ENCODE measurements at places on chromosomes 3 and 15.

GRCh38 chr15:37695719-37696118, 238.7 kb upstream of the TMCO5A start:
- DNase-seq = no peak

GRCh38 chr15:27081676-27082418, 110.9 kb downstream of the GABRG3 start:
- no peak for DNase-seq

- no peak for DNase-seq
Observed at GRCh38 chr3:12175844-12176453, 17.2 kb upstream of the TIMP4 start.

DNA sequence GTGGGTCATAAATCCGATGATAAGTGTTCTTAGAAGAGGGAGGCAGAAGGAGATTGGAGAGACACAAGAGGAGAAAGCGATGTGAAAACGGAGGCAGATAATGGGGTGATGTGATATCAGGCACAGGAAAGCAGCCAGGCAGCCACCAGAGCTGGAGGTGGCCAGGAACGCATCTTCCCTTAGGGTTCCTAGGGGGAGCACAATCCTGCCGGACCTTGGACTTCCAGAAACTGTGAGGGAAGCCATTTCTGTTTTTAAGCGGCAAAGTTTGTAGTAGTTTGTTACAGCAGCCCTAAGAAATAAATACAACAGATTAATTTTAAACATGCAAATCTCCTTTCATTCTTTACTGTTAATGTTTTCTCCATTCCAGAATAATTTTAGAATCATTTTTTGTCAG, 259.9 kb upstream of the TMC3 start:
- DNase-seq = no peak

GRCh38 chr3:31724651-31725050, 191.9 kb downstream of the STT3B start:
- no peak for DNase-seq

DNA sequence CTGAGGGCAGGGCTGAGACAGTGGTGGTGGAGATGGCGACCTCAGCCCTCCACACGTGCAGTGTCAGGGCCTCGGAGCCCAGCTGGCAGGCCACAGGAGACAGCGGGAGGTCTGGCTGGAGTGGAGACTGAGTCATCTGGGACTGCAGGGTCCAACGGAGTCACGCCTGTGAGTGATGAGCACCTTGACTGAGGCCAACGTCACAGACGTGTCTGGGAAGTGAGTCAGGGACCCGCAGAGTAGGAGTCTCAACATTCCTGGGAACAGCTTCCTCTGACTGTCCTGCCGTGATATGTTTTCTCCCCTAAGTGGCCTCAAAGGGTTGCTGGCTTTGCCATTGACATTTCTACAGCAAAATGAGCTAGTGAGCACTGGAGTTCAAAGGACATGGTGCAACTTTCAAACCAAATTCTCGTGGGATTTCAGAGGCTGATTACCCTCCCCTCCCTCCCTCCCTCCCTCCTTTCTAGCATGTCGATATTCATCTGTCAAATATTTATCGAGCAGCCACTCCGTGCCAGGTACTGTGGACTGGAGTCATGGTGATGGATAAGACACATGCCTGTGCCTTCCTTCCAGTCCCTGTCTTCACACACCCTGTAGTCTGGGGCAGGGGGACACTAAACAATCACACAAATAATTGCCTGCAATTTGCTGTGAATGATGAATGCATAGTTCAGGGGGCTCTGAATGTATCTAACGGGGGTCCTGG, 53.3 kb upstream of the AMOTL2 start:
- no peak for DNase-seq

DNA sequence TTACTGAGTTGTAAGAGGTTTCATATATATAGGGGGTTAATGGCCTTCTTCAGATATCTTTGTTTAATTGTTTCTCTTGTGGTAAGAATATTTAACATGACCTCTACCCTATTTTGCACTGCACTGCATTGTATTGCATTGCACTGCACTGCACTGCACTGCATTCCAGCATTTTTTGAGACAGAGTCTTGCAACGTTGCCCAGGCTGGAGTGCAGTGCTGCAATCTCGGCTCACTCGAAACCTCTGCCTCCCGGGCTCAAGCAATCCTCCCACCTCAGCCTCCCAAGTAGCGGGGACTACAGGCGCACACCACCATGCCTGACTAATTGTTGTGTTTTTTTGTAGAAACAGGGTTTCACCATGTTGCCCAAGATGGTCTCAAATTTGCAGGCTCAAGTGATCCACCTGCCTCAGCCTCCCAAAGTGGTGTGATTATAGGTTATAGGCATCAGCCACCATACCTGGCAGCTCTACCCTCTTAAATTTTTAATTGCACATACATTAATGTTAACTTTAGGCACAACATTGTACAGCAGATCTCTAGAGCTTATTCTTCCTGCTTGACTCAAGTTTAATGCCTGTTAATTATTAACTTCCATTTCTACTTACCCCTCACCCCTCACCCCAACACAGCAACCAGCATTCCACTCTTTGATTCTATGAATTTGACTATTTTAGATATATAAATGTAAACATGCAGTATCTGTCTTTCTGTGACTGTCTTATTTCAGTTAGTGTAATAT, 38.4 kb downstream of the NEDD4 start:
- no peak for DNase-seq

DNA sequence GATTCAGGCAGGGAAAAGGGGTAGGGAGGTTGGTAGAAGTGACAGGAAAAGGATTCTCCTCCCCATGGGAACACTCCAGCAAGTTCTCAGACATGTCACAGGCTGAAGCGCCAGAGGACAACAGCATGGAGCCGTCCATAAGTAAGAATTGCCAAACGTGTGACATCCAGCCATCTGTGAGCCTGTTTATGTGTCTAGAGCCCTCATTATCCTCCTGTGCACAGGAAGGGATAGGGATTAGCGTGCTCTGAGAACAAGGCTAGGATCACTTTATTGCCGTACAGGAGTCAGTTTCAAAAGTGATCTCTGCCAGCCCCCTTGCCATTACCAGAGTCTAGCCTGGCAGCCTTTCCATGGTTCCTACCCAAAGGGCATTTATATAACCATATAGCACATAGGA, 549.5 kb downstream of the NTRK3 start:
- DNase-seq = no peak

DNA sequence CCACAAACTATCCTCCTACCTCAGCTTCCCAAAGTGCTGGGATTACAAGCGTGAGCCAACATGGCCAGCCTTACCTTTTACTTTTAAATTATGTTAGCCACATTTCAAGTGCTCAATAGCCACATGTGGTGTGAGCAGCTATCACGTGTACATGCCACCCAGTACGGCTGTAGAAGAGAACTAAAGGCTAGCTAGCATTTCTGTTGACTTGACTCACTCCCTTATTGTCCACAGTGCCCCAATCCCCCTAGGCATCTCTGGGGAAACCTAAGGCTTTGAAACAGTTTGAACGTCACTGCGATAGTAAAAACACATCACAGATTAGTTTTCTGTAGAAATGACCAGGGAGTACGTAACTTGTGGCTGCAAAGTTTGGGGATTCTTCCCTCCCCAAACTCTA, 12.0 kb downstream of the C15orf40 start:
- DNase-seq = no peak

GRCh38 chr3:169541528-169541927, 122.0 kb downstream of the MECOM start:
- no peak for DNase-seq

GRCh38 chr3:195001961-195002861, 268.7 kb downstream of the XXYLT1 start:
- peak; percentile 41 for DNase-seq

- no peak for DNase-seq
Observed at GRCh38 chr3:61141227-61141626, 110.0 kb downstream of the FHIT start.

DNA sequence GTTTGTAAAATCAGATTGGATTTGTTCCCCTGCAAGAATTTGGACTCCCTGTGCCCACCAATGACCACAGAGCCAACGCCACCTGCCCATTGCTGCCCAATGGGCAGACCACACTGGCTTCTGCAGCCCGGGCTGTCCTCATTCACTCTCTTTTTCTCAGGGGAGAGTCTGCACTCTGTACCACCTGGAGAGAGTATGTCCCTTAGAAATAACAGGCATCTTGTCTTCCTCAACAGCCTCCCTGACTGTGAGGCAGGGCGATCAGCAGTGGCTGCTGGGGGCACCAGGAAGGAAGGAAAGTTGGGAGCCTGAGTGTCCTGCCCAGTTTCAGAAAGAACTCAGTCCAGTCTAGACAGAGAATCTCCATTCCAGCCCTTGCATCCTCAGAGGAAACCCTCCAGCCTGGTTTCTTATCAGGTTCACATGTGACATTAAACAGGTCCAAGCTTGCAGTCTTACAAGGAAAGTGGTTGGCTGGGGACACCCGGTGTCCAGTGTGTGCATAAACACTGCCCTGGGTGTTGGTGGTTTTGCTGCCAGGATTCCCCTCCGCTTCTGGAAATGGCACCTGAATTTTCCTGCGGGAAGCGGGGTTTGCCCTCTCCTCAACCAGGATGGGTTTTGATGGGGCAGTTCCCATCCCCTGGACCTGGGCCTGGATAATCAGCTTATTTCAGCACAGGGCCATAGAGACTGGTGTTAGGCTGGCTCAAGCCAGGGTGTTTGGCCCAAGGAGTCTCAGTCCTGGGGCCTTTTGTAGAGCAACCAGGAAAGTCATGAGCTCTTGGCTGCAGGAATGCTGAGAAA, 37.2 kb downstream of the SSUH2 start:
- no peak for DNase-seq

GRCh38 chr3:75140904-75141615, 523.1 kb upstream of the FRG2C start:
- no peak for DNase-seq

DNA sequence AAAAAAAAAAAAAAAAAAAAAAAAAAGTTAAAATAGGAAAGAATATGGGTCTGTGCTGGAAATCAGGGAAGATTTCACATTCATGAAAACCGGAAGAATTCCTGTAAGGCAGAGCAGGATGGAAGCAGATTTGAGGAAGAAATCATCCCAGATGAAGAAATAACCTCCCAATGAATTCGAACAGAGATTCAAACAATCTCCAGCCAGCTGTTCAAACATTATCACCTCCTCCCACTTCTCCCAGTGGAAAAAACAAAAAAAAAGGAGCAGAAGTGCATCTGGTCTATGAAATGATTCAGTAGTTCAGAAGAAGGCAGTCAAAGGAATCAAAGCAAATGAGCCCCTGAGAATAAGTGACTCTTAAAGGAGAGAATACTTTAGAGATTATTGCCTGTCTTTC, 33.1 kb downstream of the CP start:
- no peak for DNase-seq

GRCh38 chr3:120475722-120476377, 25.1 kb upstream of the FSTL1 start:
- no peak for DNase-seq

DNA sequence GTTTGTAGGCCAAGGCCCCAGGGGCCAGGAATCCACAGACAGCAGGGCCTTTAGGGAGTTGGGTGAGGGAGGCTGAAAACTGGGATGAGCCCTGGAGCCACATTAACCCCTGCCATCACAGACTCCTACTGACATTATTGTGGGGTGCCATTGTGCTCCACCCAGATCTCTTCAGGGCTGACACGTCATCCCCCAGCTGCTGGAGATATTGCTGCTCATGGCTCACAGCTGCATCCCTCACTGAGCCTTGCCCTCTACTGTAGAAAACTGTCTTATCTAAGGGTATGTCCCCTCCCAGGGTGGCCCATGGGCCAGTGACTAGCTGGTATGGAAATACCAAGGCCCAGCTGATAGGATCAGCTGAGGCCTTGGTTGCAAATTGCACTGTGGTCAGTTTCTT, 87.3 kb upstream of the PRR23C start:
- no peak for DNase-seq

DNA sequence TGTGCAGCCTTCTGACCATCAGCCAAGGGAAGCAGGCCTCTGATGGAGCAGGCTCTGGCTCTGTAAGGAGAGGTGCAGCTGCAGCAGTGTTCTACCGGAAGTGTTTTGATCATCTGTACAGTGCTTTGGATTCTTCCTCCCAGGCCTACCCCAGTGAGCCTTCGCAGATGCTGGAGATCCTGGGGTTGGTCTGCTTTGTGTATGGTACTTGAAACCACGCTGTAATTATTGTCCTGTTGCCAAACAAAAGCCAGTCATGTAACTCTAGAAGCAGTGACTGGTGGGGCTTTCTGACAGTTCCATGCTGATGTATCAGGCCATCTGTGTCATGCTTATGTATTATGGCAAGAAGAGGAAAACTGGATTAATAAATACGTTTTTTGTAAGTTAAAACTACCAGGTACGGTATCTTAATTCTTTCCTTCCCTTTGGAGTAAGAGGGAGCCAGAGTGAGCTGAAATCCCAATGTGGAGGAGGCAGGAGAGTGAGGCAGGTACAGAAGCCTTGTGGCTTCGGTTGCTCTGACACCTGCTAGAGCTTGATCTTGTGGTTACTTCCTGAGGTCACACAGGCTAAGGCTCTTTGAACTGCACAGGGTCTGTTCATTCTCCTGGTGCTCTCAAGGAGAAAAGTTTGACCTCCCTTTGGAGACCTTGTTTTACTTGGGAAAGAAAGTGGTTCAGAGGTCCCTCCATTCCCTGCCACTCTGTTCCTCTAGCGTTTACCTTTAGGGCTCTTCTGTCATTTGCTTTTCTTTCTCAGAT, 3.7 kb downstream of the TMEM42 start:
- DNase-seq = peak; percentile 38

- DNase-seq = no peak
Observed at GRCh38 chr15:31569836-31570235, 243.2 kb downstream of the KLF13 start.

GRCh38 chr3:84998545-84998944, 39.8 kb downstream of the CADM2 start:
- DNase-seq = no peak

- DNase-seq = no peak
Observed at GRCh38 chr3:15861163-15861562, 63.4 kb upstream of the ANKRD28 start.

DNA sequence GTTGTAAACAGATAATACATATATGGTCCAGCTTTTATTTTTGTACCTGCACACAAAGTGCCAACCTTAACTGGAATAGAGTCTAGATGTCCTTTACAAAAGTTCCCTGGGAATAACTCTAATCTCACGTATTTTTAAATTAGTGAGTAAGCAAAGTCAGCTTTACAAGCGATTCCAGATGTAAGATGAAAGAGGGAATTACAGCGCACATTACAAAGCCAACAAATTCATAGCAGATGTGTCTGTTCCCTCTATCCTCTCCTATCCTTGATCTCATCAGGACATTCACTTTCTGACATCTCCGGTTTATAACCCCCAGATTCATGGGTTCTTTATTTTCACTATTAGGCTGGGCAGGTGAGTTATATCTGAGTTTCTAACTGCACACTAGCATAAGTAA, 406.8 kb upstream of the ZNF385D start:
- DNase-seq = no peak

Measured in activated naive CD8-positive, alpha-beta T cell treated with anti-CD3 and anti-CD28 coated beads, Interleukin-2, amount 10 ng/mL, durations not matched to agents 7 days and 5 days (primary cell).